ENCODE measurements at places on chromosomes 4 and X.

GRCh38 chrX:47749185-47749967 lies 87.3 kb upstream of the ZNF81 start:
- no peak for DNase-seq
- no peaks in the 10 kb centered on the region for H3K36me3 ChIP-seq
- H3K4me1 ChIP-seq = no peaks in the 10 kb centered on the region
- H3K27ac ChIP-seq = no peak overlapping the region
- no peak overlapping the region for H3K4me3 ChIP-seq
- peaks cover 5% of the 10 kb centered on the region for H3K27me3 ChIP-seq

- no peak for DNase-seq
- no peak overlapping the region for H3K27ac ChIP-seq
- peaks cover 9% of the 10 kb centered on the region for H3K27me3 ChIP-seq
- H3K4me3 ChIP-seq = no peak overlapping the region
- H3K4me1 ChIP-seq = no peaks in the 10 kb centered on the region
Observed at GRCh38 chrX:69197690-69198089, 32.4 kb upstream of the PJA1 start.

- H3K27me3 ChIP-seq = no peaks in the 10 kb centered on the region
- DNase-seq = no peak
- no peak overlapping the region for H3K27ac ChIP-seq
- H3K4me1 ChIP-seq = no peaks in the 10 kb centered on the region
- no peak overlapping the region for H3K4me3 ChIP-seq
Observed at GRCh38 chr4:20960291-20960690, 260.0 kb downstream of the PACRGL start.

DNA sequence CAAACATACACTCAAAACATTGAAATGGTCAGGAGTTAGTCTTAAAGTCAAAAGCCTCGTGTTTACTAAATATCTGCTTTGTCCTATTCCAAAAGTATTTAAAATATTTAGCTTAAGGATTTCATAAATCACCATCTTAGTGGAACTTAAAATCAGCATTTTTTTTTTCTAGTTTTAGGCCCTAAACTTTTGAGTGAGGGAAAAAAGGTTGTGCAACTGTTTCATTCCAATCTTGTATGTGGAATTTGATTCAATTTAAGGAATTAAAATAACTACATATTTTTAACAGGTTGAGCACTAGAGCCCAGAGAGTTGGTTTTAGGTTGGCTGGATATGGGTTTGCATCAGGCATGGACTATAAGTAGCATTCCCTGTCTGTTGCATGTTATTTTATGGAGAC lies 35.7 kb upstream of the ANK2 start:
- H3K27me3 ChIP-seq = no peaks in the 10 kb centered on the region
- H3K36me3 ChIP-seq = no peaks in the 10 kb centered on the region

GRCh38 chrX:3811331-3812311 lies 98.2 kb upstream of the PRKX start:
- no peaks in the 10 kb centered on the region for H3K27me3 ChIP-seq
- DNase-seq = peak; percentile 26

- no peaks in the 10 kb centered on the region for H3K27me3 ChIP-seq
- no peak overlapping the region for H3K4me3 ChIP-seq
- no peak overlapping the region for H3K27ac ChIP-seq
- no peaks in the 10 kb centered on the region for H3K4me1 ChIP-seq
- no peak for DNase-seq
Observed at GRCh38 chr4:149932188-149932587, 116.5 kb upstream of the IQCM start.

DNA sequence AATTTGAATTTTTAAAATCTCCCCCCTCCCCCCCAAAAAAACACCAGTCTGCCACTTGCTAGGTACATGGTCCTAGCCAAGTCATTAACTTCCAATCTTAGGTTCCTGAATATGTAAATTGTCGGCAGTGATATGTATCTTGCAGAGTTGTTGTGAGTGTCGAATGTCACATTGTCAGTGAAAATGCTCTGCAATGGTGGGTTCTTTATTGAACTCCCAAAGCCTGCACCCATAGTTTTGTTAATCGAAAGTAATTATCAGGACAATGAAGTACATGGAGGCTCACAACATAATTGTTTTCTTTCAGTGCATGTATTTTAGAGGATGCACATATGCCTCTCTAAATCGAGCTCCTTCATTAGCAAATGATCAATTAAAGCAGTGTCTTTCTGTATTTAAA lies 185.6 kb upstream of the S100G start:
- H3K27me3 ChIP-seq = no peaks in the 10 kb centered on the region
- H3K4me3 ChIP-seq = no peak overlapping the region
- H3K27ac ChIP-seq = no peak overlapping the region
- no peaks in the 10 kb centered on the region for H3K4me1 ChIP-seq
- no peaks in the 10 kb centered on the region for H3K36me3 ChIP-seq

- no peak overlapping the region for H3K4me3 ChIP-seq
- no peaks in the 10 kb centered on the region for H3K27me3 ChIP-seq
- no peak for DNase-seq
- no peaks in the 10 kb centered on the region for H3K36me3 ChIP-seq
- no peaks in the 10 kb centered on the region for H3K4me1 ChIP-seq
- no peak overlapping the region for H3K27ac ChIP-seq
Observed at GRCh38 chr4:149690726-149691125, 124.9 kb downstream of the IQCM start.

DNA sequence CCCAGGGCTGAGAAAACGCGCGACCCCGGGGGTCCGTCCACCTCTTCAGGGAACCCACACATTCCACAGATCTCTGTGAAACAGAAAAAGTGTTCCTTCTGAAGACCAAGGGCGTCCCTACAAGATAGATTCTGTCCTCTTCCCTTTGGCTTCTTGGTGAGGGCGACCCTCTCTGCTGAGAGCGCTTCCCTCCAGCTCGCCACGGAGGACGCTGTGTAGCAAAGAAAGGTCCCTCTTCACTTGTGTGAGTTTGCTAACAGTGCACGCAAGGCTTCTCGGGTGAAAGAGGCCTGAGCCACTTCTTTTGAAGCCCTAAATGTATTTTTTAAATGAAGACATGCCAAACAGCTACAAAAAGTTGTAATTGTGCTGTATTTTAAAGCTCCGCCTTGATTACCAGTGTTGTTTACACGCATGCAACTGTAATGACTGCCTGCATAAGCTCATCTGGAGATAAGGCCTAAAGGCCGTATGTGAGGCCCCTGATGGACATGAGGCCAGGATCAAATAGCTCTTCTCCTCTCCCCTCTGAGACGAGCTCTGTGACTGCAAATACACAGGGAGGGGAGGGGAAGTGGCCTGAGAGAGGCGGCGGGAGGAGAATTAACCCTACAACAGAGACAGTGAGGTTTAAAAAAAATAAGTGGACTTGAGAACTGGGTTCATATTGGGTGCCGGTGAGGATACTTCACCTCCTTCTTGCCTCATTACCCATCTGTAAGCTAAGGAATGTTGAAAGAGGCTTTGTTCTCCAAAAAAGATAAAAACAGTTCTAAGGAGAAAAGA lies 95.5 kb downstream of the SOWAHB start:
- H3K27ac ChIP-seq = peak overlapping the region; percentile 51
- DNase-seq = no peak
- no peaks in the 10 kb centered on the region for H3K4me1 ChIP-seq
- no peak overlapping the region for H3K4me3 ChIP-seq
- no peaks in the 10 kb centered on the region for H3K27me3 ChIP-seq

DNA sequence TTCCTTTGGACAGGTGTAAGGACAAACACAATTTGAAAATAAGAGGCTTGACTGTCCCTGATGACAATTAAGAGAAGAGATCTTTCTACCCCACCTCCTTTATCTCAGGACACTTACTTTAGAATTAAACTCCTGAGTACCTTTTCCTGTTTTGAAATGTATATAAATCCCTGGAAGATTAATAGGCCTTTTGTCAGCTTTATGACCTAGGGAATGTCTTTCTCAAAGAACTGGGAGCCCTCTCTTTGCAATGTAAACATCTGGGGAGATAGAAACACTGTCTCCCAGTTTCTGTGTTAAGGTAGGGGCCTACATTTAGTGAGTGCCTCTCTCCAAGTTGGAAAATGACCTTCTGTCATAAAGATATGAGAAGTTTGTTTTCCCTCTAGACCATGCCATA lies 31.7 kb downstream of the AGA start:
- no peak for DNase-seq
- H3K27me3 ChIP-seq = no peaks in the 10 kb centered on the region
- H3K4me1 ChIP-seq = no peaks in the 10 kb centered on the region
- H3K27ac ChIP-seq = no peak overlapping the region

GRCh38 chr4:72858328-72858727 lies 211.2 kb downstream of the COX18 start:
- H3K27ac ChIP-seq = no peak overlapping the region
- H3K4me1 ChIP-seq = no peaks in the 10 kb centered on the region
- H3K36me3 ChIP-seq = no peaks in the 10 kb centered on the region
- no peak for DNase-seq
- no peak overlapping the region for H3K4me3 ChIP-seq

- DNase-seq = peak; percentile 67
- H3K4me1 ChIP-seq = peaks cover 4% of the 10 kb centered on the region
- no peak overlapping the region for H3K4me3 ChIP-seq
- no peaks in the 10 kb centered on the region for H3K27me3 ChIP-seq
- peak overlapping the region; percentile 66 for H3K27ac ChIP-seq
Observed at GRCh38 chr4:107740950-107741701, 21.1 kb upstream of the PAPSS1 start.

DNA sequence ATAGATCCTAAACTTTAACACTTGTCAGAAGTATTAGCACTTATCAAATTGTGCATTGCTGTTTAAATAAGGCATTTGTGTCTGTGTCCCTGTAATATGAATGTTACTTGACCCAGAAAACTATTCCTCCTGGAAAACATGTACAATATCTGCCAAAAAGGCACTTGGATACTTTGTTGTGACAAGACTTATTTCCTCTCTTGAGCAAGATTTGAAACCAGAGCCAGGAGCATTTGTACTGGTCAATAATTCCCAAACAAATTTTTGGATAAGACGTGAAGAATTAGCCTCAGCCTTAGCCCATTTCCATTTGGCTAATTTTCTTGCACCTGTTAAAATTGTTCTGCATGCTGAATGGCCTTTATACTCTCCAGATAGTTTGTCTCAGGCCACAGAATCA lies 176.3 kb upstream of the GK2 start:
- no peaks in the 10 kb centered on the region for H3K27me3 ChIP-seq
- H3K4me1 ChIP-seq = no peaks in the 10 kb centered on the region
- no peak overlapping the region for H3K4me3 ChIP-seq
- no peak overlapping the region for H3K27ac ChIP-seq

DNA sequence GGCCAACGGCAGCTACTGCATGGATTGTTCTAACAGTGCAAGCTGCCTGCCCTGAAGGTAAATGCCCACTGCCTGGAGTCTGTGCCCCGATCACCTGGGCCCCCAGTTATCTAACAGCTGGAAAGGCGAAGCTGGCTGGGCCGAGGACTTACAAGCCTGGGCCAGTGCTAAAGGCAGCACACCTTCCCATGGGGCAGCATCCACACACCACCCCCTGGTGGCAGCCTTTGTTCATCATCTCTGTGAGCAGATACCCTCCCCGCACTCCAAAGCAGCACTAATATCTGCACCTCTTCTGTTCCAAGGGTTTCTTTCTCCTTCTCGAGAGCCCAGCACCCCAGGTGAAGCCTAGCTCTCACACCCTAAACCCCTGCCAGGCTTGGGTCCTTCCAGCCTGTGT lies 7.6 kb downstream of the SLC2A9 start:
- no peak overlapping the region for H3K4me3 ChIP-seq
- no peaks in the 10 kb centered on the region for H3K27me3 ChIP-seq
- no peak overlapping the region for H3K27ac ChIP-seq
- H3K36me3 ChIP-seq = no peaks in the 10 kb centered on the region

- no peak for DNase-seq
- H3K4me3 ChIP-seq = no peak overlapping the region
- H3K27me3 ChIP-seq = peaks cover 24% of the 10 kb centered on the region
- no peak overlapping the region for H3K27ac ChIP-seq
- H3K4me1 ChIP-seq = no peaks in the 10 kb centered on the region
Observed at GRCh38 chrX:101206471-101206870, 13.1 kb upstream of the DRP2 start.

DNA sequence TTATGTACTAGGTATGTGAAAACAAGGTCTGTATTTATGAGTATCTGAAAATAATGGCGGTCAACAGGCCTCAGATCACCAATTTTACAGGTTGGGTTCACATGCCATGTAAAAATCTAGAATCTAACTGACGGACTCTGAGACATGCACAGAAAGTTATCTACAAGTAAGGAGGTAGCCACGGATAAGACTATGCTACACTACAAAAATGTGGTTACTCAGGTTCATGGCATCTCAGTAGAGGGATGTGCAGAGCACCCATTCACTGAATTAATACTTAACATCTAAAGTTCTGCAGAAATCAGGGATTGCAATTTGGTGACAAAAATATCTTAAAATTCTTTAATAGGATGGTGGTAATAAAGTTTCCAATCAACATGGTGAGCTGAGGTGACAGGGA lies 155.9 kb downstream of the APBB2 start:
- no peak overlapping the region for H3K4me3 ChIP-seq
- no peaks in the 10 kb centered on the region for H3K36me3 ChIP-seq
- no peaks in the 10 kb centered on the region for H3K27me3 ChIP-seq
- no peaks in the 10 kb centered on the region for H3K4me1 ChIP-seq

GRCh38 chr4:26127851-26128337 lies 192.9 kb upstream of the RBPJ start:
- H3K27me3 ChIP-seq = no peaks in the 10 kb centered on the region
- H3K4me3 ChIP-seq = no peak overlapping the region
- H3K4me1 ChIP-seq = no peaks in the 10 kb centered on the region
- DNase-seq = no peak
- no peaks in the 10 kb centered on the region for H3K36me3 ChIP-seq

- no peaks in the 10 kb centered on the region for H3K36me3 ChIP-seq
- no peak overlapping the region for H3K4me3 ChIP-seq
- DNase-seq = no peak
- H3K4me1 ChIP-seq = no peaks in the 10 kb centered on the region
Observed at GRCh38 chr4:15992167-15992485, 29.2 kb upstream of the FGFBP2 start.

- peaks cover 6% of the 10 kb centered on the region for H3K4me1 ChIP-seq
- H3K36me3 ChIP-seq = peaks cover 64% of the 10 kb centered on the region
- DNase-seq = no peak
- H3K4me3 ChIP-seq = no peak overlapping the region
- H3K27me3 ChIP-seq = no peaks in the 10 kb centered on the region
Observed at GRCh38 chr4:102580463-102580842, 79.3 kb downstream of the NFKB1 start.

- no peaks in the 10 kb centered on the region for H3K36me3 ChIP-seq
- peak overlapping the region; percentile 17 for H3K27ac ChIP-seq
- H3K4me1 ChIP-seq = peaks cover 10% of the 10 kb centered on the region
- no peak for DNase-seq
Observed at GRCh38 chr4:95545546-95545945, 3.2 kb downstream of the UNC5C start.

DNA sequence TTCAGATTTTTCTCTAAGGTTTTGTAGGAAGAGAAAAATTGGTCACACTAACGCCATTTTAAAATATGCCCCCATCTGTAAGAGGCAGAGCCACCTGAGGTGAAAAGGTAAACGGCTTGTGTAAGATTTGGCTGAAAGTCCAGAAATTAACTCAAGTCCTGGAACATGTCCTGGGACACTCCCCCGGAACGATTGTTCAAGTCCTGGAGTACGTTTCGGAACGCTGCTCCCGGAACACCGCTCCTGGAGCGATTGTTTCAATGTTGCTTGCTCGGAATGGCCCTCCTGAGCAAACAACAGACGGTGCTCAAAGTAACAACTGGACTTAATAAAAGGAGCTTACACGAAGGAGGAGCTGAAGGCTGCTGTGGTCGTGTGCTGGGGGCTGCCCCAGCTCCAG lies 796.5 kb upstream of the SLIT2 start:
- H3K27me3 ChIP-seq = no peaks in the 10 kb centered on the region
- H3K36me3 ChIP-seq = no peaks in the 10 kb centered on the region
- H3K4me1 ChIP-seq = no peaks in the 10 kb centered on the region
- no peak overlapping the region for H3K27ac ChIP-seq

Data from adrenal gland (tissue), 19 donors.